NCI-H1417 treated with DMSO at 0.1 percent for 48 hours (cell line): ENCODE measurements at places on chromosomes 13 and 19.

- DNase-seq, result no peak
Measured at GRCh38 chr13:111025310-111025709, 89.8 kb upstream of the ARHGEF7 start.

- DNase-seq, result no peak
Measured at GRCh38 chr19:11506101-11506555, 489 bp upstream of the ZNF653 start.

GRCh38 chr19:41993612-41994483, at the start of gene ATP1A3:
Gene ATP1A3, minus strand, starts transcription at chr19:41994230. Its CDS starts 154 bp downstream, at chr19:41994076.
- no peak for DNase-seq

DNA sequence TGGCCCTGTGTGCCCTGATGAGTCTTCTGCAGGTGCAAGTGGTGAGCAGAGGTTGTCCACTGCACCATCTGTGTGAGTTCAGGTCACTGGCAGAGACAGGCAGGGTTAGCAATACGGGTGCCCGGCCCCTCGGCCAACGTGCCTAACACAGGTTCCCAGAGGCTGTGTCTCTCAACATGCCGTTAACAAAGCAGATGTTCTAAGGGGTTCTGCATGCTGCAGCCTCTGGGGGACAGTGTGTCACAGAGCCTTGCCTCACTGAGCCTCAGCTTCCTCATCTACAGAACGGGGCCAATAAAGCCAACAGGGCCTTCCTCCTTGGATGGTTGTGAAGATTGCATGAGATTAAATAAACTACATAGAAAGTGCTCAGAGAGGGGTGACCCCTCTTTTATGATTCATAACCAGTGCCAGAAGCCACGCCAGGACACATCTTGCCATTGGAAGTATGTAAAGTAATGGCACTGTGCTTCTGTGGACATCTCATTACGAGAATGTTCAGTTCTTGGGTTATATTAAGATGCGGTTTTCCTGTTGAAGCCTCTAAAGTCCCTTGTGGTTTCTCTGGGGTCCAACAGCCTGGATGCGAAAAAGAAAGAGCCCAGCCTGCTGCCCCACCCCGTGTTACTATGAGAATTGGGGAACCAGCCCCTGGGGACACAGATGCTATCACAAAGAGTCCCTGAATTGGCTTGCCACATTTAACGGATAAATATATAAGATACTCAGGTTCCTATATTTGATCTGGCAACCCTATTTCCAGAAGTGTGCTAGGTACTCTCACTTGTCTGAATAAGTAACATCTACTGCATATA, 11.2 kb upstream of the ARHGEF18 start:
- DNase-seq, result no peak

GRCh38 chr13:111461445-111462149, 141.2 kb downstream of the TEX29 start:
- DNase-seq, result no peak

GRCh38 chr13:27744801-27745200, 47.5 kb upstream of the GSX1 start:
- no peak for DNase-seq

DNA sequence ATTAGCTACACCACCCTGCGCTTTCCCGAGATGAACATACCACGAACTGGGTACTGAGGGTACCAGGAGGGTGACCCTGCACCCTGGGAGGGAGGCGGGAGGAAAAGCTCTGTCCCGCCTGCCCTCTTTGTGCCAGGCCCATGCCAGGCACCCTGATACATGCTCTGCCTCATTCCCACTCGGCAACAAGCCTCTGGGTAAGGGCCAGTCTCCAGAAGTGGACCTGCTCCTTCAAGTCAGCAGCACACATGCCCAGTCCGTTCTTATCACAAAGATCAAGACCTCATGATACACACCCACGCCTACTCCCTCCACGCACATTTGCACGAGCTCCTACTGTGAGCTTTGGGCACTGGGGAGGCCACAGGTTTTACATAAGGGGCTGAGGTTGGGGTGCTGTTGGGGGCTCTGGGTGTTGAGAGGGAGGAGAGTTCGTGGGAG, 2.0 kb upstream of the FFAR1 start:
- no peak for DNase-seq

- no peak for DNase-seq
Measured at GRCh38 chr19:43936188-43936587, 1.1 kb upstream of the ZNF45 start.

DNA sequence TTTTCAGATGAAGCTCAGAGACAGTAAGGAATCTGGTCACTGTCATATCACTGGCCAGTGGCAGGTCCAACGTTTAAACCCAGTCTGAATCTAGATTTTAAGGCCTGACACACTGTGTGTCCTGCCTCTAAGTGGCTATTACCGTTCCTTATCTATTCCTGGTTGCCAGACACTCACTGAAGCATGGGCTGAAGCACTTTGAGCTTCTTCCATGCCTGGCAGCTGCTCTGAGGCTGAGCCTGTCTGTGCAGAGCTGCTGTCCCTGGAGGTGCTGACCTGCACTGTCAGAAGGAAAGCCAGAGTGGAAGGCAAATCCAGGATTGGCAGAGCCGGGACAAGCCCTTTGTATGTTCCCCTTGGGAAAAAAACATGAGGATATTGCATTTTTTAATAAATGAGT, 109.2 kb upstream of the SLC7A1 start:
- no peak for DNase-seq

GRCh38 chr19:41999071-41999877, 5.2 kb upstream of the ATP1A3 start:
- no peak for DNase-seq

GRCh38 chr19:39424934-39425333, 10.8 kb downstream of the RPS16 start:
- no peak for DNase-seq

- no peak for DNase-seq
Measured at GRCh38 chr13:26716984-26717383, 43.6 kb downstream of the GPR12 start.

GRCh38 chr19:18969931-18970659, 29.1 kb upstream of the HOMER3 start:
- DNase-seq, result no peak

DNA sequence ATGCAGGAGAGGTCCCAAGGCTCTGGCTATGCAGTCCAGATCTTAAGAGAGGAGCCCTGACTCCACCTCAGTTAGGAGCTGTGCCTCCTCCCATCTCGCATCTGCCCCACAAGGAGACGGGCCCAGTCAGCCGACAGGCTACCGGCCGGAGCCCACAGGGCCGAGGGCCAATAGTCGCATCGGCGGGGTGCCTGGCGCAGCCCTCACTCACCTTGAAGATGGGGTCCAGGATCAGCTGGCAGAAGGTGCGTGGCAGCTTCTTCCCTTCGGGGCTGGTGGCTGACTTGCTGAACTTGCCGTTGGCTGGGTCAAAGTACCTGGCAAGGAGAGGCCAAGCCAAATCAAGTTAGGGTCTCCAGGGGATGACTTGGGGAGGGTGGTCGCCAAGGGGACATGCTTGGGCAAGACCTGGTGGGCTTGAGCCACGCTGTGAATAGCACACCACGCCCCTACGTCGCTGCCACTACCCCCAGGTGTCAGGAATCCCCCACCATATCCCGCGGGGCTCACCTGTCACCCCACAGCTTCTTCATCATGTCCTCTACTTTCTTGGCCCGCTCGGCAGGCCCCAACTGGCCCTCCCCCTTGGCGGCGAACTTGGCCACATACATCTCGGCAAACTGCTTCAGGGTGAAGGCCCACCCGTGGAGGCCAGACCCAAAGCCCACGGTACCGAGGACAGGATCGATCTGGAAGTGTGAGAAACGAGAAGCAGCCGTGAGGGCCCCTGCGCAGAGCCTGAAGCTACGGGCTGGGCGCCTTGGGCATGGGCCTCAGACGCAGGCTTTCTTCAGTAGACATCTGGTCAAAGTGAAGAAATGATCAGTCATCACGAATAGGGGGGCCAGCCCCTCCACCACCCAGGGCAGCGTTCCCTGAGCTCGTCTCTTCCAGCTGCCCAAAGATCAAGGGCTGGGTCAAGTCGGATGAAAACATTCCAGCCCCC, 3.3 kb downstream of the EEF2 start:
- no peak for DNase-seq

- no peak for DNase-seq
Measured at GRCh38 chr19:4174895-4175668, 7.3 kb downstream of the SIRT6 start.

GRCh38 chr13:53250272-53250875, 221.8 kb downstream of the OLFM4 start:
- peak; percentile 86 for DNase-seq

- DNase-seq, result no peak
Measured at GRCh38 chr19:6696239-6696820, 24.1 kb downstream of the C3 start.

DNA sequence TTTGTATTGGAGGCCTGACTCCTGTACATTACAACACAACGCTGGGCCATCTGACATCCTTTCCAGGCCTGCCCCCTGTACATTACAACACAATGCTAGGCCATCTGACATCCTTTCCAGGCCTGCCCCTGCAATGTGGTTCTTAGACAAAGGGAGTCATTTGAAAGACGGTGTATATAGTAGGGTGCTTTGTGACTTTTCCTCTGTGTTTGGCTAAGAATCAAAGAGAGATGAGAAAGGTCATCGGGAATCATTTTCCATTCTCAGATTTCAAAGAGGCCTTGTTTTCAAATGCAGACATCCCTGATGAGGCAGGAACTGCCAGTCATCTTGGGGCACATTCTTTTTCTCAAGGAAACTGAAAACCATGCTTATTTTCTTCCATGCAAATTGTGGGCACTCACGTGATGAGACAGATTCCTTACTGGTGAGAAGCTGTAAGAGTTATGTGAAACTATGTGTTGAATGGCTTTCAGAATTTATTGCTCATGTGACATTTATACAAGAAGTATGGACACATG, 551.6 kb downstream of the MYO16 start:
- DNase-seq, result no peak

GRCh38 chr13:77353995-77354394, 27.1 kb upstream of the MYCBP2 start:
- DNase-seq, result no peak

DNA sequence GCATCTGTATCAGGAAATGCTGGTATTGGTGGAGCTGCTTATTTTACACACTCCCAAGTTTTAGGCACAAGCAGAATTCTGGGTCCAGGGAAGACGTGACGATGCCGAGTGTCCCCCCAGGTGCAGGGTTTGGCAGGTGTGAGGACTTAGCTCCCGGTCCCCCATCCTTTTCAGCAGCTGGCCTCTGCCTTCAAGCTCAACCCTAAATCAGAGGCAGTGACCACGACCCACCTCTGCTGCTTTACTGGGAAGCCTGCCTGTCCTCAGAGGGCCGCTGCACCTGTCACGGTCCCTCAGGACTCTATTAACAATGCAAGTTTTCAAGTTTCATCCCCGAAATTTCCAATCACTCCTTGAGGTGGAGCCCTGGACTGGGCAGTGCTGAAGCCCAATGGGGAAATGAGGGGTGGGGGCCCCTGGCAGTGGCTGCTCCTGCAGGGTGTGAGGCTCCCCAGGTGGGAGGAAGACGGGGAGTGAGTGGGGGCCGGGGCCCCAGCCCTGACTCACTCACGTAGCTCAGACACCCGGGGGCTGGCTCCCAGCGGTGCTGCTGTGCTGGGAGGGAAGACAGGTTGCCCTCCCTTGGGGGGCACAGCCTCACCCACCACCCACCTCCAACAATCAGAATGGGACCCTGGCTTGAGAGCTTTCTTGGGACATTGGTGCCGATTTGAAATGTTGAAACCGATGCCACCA, 92.6 kb upstream of the MCF2L start:
- no peak for DNase-seq

- DNase-seq, result peak; percentile 34
Measured at GRCh38 chr13:59363313-59363712, 800.4 kb downstream of the DIAPH3 start.
